ENCODE measurements at places on chromosomes 3 and 15.

DNA sequence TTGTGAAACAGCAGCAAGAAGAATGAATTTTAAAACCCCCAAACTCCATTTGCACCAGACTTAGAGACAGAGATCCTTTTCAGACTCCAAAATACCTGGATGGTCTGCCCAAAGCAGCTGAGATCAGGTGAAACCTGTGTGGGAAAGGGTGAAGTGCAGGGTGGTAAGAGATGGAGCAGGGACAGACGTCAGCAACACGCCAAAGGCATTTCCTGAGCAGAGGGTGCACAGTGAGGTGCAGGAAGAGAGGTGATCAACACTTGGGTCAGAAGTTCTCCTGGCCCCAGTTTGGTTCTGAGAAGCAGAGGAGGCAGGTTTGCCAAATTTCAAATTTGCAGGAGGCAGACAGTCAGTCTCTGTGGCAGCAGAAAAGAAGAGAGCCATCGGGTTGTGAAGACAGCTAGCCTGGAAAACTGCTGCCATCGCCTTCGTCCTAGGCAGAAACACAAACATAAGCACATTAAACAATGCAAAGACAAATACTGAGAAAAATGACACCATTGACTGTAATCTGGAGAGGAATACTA is 9.8 kb downstream of the CCR4 start:
- DNase-seq, result no peak

GRCh38 chr3:37626736-37627565 is 234.7 kb upstream of the CTDSPL start:
- DNase-seq, result no peak

DNA sequence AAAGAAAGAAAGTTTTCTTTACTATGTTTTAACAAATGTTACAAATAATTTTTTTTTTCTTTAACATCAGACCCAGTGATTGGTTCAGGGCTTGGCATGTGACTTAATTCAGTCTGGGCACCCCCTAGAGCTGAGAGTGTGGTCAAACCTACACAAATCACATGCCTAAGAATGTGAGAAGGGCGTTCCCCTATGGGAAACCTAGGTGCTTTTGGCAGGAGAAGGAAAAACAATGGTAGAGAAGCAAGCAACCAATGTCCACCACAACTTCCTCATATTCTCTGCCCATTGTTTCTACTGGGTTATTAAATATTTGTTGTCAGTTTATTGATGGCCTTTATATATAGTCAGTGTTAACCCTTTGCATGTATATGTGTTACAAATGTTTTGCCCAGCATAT is 21.4 kb upstream of the PIAS1 start:
- DNase-seq, result no peak

DNA sequence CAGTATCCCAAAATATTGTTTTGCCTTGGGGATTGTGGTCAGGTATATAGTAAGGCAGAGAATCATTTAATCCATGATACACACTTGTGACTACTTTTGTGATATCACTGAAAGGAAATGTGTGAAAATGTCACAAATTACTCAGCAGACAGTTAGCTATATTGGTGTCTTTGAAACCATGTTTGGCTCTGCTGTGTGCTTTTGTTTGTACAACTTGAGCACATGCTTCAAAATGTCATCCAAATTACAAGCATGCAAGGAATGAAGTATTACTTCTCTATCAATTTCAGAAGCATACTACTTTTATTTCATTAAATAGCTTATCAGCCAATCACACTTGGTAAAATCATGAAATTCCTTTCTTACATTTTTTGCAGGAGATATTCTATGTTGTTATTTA is 619.0 kb upstream of the AGTR1 start:
- DNase-seq, result no peak

- DNase-seq, result peak; percentile 72
Observed at GRCh38 chr3:141945726-141946485, 69.5 kb downstream of the ATP1B3 start.

- DNase-seq, result no peak
Observed at GRCh38 chr3:5165698-5166097, 21.8 kb upstream of the EDEM1 start.

GRCh38 chr3:38136393-38136776 is 542 bp downstream of the ACAA1 start:
- DNase-seq, result no peak
